ENCODE measurements at places on chromosomes 6 and 20.

DNA sequence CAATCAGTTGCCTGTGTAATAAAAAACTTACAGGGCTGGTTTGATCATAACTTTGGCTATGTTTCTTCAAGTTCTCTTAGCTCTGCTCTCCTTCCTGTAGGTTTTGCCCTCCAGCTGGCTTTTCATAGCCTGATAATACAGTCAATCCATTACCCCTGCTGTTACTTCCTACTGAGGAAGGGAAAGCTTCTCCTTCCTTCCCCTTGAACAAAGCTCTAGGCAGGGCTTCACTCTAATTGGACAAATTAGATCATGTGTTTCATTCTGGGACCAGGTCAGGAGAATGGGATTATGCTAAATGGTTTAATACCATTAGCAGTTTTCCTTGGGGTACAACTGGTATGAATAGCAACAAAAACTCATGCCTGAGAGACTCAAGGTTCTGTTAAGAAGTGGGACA is 106.8 kb upstream of the MCHR2 start:
- no peak for DNase-seq

DNA sequence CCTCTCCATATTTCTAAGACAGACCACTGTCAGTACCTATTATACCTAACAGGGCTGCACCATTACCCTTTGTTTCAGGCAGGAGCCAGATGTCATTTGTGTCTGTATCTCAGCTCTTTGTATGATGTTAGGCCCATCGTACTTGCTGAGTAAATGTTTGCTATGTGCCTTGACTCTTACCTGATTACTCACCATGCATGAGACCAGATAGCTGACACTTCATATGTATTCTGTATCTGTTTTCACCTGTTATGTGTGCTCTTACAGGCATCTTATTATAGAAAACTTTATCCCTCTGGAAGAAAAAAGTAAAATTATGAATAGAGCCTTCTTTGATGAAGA is 31.7 kb upstream of the ASXL1 start:
- DNase-seq = no peak

- no peak for DNase-seq
Observed at GRCh38 chr6:9398767-9399373, 963.5 kb upstream of the SLC35B3 start.

DNA sequence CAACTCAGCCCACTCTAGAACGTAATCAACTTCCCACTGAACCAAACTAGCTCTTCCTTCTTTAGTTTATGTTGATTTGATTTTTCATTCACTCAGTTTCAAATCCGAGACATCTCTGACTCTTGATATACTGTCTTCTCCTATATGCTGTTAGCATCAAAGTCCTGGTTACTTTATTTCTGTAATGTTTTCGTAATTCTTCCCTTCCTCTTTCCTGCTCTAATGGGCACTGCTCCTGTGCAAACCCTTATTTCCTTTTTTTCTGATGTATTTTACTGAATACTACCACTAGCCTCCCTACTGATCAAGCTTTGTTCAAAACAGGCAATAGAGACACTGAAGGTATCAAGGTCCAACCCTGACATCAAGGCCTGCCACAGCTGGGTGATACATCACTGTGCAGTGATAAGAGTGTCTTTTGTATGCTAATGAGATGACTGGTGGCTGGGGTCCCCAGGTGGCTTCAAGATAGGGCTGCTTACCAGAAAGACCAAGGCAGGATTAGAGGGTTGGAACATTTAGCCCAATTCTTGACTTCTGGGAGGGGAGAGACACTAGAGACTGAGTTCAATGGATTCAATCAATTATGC is 95.2 kb downstream of the KIF13A start:
- no peak for DNase-seq

- DNase-seq = no peak
Observed at GRCh38 chr6:2940010-2940850, 31.1 kb downstream of the SERPINB6 start.

DNA sequence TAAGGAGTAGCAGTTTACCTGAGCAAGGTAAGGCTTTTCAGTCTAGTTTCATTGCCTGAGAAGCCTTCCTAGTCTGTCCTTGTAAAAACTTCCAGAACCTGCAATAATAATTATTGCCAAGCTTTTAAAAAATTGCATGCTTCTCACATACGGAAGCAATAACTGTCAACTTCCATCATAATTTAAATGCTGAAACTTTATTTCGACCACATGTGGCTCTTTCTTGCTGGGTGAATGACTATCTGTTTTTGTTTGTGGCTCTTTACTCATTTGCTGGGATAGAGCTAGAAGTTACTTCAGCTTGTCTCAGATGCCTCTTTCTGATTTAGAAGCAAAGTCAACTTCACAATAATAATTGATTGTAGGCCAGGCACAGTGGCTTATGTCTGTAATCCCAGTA is 95.9 kb upstream of the COL21A1 start:
- DNase-seq = no peak

DNA sequence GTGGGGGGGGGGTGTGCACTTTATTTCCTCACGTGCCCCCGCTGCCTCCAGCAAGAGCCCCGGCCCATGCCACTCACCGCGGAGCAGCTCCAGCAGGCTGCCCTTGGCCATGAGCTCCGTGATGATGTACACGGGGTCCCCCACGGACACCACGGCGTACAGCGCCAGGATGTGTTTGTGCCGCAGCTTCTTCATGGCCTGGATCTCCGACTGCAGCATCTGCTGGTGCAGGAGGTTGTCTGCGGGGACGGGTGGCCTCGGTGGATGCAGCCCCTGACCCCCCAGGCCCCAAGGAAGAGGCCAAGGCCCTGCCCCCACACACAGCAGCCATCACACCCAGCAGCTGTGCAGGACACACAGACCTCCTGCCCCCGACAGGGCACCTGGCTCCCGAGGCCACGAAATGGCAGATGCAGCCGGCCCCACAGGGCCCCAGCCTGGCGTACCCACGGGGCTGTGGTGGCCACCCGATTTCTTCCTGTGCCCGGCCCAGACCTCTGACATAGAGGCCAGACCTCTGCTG is 4.7 kb downstream of the PTK6 start:
- DNase-seq = no peak

All from retinal pigment epithelial cell (primary cell).